OCI-LY7 (cell line): ENCODE measurements at places on chromosomes 7 and 10. TPM values are rescaled to one million over a fixed set of nuclear protein-coding genes. Genes with fewer than 3 reads are reported as not detected.

Gene DLX6
- total RNA-seq = not detected in 2 replicates

Gene LGI1
- not detected in 2 replicates for total RNA-seq

Gene MYL10
- not detected in 2 replicates for total RNA-seq

Gene SPDYE9
- total RNA-seq = not detected in 2 replicates

Gene ACSM6
- total RNA-seq = not detected in 2 replicates

Gene FAM13C
- total RNA-seq = not detected in 2 replicates

Gene ANK3
- total RNA-seq = 0.49 and 0.94 TPM in 2 replicates

Gene GPR146
- 0.77 and 3.3 TPM in 2 replicates for total RNA-seq

Gene ELFN1
- not detected in 2 replicates for total RNA-seq

DNA sequence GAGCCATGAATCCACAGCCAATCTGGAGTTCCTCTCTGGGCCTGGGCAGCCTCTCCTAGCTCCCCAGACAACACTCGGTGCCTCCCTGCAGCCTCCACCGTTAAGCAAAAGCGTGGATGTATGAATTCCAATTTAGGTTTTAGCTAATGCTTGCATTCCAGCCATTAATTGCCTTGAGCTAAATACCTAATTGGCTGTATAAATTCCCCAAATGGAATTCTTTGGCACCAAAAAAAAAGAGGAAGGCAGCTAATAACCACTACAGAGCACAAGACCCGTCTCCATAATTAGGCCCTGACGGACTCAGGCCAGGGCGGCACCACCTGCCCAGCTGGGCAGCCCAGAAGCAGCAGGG, 140.5 kb downstream of the PTPRN2 start:
- no peak for DNase-seq

- DNase-seq = peak; percentile 61
Observed at GRCh38 chr10:5949009-5949759, 28.2 kb downstream of the IL15RA start.

DNA sequence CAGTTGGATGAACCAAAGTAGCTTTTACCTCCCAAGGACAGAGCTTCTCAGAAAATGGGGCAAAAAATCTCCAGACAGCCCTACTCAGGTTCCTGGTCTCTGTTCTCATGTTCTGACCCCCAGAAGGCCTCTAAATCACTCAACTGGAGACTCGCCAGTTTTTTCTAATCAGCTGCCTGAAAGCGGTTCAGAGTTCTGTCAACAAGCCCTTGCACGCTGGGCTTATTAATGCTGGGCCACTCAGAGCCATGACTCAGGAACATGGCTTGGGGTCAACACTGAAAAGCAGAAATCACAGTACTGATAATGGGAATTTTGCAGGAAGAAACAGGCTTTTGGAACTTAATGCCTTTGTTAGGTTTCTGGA, 15.3 kb downstream of the ECHDC3 start:
- DNase-seq = no peak

DNA sequence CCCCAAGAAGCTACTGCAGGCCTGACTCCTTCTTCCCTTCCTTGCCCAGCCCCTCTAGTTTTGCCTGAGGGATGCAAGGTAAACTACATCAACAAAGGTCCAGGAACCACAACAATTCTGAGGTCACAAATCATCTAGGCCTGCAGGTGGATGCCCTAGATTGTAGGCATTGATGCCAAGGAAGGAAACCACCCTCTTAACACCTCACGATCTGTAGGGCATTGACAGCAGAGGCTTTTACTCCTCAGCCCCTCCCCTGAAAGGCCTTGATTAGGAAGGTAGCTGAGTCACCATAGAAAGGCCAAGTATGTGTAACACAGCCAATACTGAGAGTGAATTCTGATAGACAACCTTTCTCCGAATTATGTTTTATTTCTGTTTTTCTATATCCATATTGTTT, 46.7 kb upstream of the FAM3C start:
- no peak for DNase-seq

GRCh38 chr7:108324053-108325038, 131.9 kb downstream of the NRCAM start:
- no peak for DNase-seq

DNA sequence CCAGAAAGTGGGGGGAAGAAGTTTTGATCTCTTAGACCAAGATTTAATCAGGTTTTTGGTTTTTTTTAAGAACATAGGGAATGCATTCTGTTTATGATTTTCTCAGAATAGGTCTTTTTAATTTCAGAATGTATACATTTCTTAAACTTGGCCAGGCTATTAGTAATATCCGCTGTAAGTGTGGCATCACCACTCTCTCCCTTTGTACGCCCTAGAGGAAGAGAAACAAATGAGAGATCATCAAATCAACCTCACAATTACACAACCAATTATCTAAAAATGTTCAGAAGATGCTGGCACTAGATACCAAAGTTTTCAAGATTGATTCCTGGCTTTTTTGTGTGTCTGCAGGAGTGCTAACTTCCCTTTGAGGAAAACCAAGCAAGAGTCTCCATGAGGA, 70.0 kb downstream of the KLF6 start:
- DNase-seq = no peak

DNA sequence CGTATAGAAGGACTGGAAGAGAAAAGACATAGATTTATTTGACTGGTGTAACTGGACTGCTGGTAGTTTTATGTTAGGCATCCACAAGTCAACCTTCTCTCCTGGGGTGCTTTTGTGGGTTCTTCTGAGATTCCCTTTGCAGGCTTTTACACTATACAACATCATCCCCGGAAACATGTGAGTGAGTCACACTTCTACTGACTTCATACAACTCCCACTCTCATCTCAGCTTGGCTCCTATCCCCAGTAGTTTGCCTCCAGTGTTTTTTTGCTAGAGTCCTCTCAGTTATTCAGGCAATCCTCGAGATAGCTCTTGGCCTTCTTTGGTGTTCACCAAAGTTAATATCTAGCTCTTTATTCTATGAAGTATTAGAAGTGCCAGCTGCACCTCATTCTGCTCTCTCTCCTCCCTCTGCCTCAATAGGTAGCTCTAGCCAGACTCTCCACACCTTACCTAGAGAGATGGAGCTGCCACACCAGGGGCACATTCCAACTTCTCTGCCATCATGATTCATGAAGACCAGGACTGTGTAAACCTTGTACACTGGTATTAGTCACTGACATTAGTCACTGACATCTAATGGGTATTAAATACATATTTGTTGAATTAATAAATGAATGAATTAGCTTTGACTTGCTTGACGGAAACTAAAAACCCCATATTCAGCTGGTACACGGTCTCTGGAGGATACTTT, 281.9 kb downstream of the PPP1R3A start:
- DNase-seq = no peak

- peak; percentile 48 for DNase-seq
Observed at GRCh38 chr7:142557971-142558582, 191.2 kb upstream of the PRSS1 start.

- no peak for DNase-seq
Observed at GRCh38 chr7:10802526-10802925, 171.1 kb upstream of the PHF14 start.

DNA sequence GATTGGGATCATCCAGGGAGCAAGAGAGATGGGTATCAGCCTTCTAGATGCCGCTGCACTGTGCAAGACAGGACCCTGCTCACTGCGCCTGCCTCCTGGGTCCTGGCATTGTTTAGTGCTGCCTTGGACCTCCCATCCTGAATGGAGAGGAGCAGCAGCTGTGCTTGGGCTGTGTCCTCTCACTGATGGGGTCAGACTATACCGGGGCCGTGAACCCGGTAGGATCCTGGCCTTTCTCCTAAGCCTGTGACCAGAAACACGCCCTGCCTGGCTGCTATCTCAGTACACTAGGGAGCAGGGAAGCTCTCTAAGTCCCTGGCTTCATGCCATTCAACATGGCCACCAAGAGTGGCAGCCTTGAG, 309.4 kb upstream of the ZNF32 start:
- DNase-seq = no peak

DNA sequence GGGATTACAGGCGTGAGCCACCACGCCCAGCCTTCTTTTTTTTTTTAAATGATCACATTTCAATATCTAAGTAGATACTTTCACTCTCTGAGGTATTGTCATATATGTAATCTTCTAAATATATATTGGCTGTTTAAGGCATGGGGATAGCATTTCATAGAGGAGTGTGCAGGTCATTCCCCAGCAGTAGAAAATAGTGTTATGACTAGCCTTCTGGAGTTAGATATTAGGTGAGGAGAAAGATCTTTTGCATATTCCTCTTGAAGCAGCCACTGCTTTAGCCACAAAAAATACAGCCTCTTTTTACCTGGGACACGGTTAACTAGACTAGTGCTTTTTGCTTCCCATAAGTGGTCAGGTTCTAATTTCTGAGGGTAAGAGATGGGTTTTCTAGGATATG, 28.9 kb downstream of the ADD3 start:
- no peak for DNase-seq

GRCh38 chr7:142876236-142876960, 9.1 kb downstream of the TRPV6 start:
- DNase-seq = no peak

- no peak for DNase-seq
Observed at GRCh38 chr7:18913106-18913505, 204.3 kb downstream of the TWIST1 start.

GRCh38 chr10:46250898-46251856, 35.6 kb upstream of the ANTXRL start:
- DNase-seq = no peak

- DNase-seq = no peak
Observed at GRCh38 chr7:84232646-84233045, 38.1 kb upstream of the SEMA3A start.

- DNase-seq = no peak
Observed at GRCh38 chr10:6396652-6397051, 183.4 kb downstream of the PRKCQ start.

DNA sequence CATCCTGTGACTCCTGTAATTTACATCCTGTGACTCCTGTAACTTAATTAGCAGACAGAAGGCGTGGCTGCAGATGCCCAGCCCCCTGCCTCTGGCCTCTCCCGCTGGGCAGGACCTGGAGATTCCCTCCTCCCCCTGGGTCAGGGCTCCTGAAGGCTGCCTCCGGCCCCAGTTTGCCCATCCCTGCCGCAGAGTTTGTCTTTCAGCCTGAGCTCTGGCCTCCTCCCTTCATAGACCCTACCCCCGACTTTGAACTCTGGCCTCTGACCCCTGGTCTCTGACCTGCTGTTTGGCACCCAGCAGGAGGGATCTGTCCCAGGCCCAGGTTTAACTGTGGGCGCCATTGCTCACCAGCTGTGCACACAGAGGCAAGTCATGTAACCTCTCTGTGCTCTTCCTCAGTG, 45.6 kb downstream of the ELFN1 start:
- DNase-seq = no peak

- no peak for DNase-seq
Observed at GRCh38 chr10:71211775-71212317, 524 bp upstream of the UNC5B start.

DNA sequence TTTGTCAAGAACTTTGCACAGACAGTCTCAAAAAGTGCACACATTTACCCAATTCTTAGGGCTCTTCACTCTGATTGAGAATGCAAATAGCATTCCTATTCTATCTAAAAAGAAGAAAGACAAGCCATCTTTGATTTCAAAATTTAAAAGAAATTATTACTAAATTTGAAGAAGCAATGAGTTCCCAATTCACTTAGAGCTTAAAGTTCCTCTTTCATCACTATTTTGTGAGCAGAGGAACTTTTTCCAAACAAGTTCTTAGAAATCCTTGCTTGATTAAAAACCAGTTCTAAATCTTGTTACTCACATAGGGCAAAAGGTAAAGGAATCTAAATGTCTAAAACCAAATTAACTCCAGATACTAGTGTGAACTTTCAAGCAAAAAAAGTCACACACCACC, 56.4 kb downstream of the TBXAS1 start:
- no peak for DNase-seq

- DNase-seq = no peak
Observed at GRCh38 chr7:534959-535358, 15.3 kb upstream of the PDGFA start.

DNA sequence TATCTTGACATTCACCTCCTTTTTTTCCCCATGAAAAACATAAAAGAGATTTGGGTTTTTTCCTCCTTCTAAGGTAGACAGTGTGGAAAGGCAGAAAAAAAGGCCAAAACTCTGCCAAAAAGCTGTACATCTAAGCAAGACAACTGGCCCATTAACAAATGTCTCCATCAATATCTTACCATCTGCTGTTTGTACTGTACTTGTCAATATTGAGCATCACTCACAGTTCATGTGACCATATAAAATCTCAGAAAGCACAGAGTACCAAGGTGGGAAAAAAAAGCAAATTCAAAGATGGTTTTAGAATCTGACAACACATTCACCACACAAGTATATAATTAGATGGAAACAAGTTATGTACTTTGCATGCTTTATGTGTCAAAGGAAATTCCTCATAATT, 52.6 kb downstream of the CACNA2D1 start:
- DNase-seq = no peak

- no peak for DNase-seq
Observed at GRCh38 chr10:103836861-103837260, 18.5 kb downstream of the SH3PXD2A start.

DNA sequence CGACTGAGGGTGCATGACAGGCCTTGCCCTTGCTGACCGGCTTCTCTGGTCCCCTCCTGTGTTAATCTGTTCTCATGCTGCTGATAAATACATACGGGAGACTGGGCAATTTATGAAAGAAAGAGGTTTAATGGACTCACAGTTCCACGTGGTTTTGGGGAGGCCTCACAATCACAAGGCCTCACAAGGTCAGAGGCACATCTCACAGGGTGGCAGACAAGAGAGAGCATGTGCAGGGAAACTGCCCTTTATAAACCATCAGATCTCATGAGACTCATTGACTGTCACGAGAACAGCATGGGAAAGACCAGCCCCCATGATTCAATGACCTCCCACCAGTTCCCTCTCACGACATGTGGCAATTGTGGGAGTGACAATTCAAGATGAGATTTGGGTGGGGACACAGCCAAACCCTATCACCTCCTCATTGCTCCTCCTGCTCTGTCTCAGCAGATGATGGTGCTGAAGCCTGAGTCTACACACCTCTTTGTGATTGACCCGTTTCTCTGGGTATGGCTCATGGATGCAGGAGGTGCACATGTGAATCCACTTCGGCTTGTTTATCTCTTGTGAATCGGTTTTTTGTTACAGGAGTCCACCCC, 547.8 kb downstream of the DNAJB6 start:
- DNase-seq = no peak

- DNase-seq = no peak
Observed at GRCh38 chr7:157309988-157310668, 26.7 kb upstream of the DNAJB6 start.

DNA sequence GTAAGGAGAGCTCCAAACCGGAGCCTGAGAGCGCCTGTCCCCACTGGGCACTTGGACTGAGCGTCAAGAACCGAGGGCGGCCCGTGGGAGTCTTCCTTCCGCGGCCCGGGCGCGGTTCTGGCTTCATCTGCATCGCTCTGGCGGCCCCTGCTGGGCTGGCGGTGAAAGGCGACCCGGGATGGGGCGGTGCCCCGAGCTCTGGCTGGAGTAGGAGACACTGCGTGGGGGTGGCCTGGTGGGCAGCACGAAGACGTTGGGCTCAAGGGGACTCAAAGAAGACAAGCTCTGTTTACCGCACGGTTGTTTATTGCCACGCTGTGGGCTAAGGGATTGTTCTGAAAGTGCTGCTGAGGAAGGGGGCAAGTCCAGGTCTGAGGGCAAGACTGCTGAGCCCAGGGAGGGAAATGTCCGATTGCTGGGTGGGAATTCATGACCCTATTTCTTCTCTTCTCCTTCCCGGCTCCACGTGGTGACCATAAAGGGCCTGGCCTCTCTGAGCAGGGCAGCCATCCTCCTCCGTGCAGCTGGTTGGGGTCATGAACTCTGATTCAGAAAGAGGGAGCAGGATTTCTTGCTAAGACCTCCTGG, 29.8 kb downstream of the PLAU start:
- peak; percentile 62 for DNase-seq

- no peak for DNase-seq
Observed at GRCh38 chr7:41292487-41292886, 410.4 kb downstream of the INHBA start.

GRCh38 chr7:151185762-151186639, 1.0 kb downstream of the ASB10 start:
- DNase-seq = no peak

- DNase-seq = no peak
Observed at GRCh38 chr7:151102991-151103390, 16.7 kb downstream of the AGAP3 start.
